NCI-H2081 treated with DMSO at 0.1 percent for 48 hours (cell line): ENCODE measurements at places on chromosomes 1 and 21.

- DNase-seq: no peak
Measured at GRCh38 chr1:175893192-175893591, 149.8 kb upstream of the TNR start.

DNA sequence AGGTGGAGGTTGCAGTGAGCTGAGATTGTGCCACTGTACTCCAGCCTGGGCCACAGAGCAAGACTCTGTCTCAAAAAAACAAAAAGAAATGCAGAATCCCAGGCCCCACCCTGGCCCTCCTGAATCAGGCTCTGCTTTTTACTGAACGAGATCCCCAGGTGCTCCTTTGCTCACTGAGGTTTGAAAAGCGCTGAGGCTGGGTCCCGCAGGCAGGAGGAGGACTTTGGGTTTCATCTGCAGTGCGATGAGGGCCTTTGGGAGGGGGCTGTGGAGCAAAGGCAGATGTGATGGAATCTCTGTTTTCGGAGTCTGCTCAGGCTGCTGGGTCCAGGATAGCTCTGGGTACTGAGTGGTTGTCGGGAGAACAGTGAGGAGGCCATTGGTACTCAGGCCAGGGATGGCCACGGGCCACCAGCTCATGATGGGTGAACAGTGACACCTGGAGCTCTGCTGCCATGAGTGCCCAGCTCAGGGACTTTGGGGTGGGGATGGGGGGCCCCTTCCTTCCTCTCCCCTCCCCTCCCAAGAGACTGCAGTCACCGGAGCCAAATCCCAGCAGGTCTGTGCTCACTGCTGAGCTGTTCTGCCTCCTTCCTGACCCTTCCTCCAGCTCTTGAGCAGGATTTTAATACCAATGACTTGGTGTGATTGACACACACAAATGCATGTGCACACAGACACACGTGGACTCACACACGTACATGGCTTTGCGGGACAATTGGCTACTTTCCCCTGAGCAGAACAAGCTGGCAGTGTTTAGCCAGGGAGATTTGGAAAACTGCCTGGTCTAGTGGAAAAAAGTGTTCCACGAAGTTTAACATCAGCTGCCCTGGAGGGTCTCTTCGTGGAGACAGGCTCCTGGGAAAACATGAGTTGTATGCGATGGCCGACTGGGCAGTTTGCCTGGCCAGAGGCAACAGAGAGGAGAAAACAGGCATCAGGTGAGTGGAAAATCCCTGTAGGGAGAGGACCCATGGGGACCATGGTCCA is 3.6 kb upstream of the DHRS3 start:
- no peak for DNase-seq

- peak; percentile 5 for DNase-seq
Measured at GRCh38 chr21:44702973-44703730, 6.2 kb downstream of the KRTAP10-12 start.

DNA sequence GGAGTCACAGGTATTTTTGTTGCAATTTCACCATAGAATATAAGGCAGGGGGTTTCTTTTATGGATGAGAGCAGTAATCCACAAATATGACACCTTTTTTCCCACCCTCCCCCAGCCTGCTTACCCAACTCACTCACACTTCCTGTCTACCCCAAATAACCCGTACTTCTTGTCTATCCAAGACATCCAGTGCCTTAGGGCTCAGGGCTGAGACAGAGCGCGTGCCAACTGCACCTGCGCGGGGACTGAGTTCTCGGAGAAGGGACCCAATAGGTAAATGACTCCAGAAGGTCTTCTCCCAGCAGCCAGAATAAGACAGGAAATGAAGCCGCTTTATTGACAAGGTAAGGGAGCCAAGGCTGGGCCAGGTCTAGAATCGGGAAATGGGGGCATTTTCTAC is 369.1 kb downstream of the SIPA1L2 start:
- DNase-seq: no peak

DNA sequence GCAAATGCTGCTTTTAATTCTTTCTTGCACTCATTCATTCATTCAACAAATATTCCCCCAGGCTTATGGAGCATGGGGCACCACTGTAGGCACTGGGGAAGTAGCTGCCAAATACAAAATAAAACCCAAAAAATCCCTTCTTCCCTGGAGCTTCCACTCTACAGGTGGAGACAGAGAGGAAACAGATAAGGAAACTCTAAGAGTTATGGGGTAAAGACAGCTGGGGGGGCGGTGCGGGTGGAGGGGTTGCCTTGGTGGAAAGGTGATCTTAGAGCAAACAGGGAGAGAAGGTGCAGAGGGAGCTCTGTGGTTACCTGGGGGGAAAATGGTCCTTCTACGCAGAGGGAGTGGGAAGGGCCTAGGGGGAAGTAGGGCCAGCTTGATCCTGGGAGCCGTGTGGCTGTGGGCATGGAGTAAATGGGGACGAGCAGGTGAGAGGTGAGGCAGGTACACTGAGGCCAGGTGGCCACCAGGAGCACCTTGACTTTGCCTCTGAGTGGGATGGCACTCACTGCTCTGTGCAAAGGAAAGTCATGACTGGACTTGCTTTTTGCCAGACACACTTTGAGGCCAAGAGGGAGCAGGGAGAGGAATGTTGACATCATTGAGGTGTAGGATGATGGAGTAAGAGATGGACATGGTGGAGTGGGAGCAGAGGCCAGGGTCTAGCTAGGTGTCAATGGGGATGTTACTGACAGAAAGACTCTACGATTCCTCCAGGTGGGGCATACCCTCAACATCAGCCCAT is 152.0 kb downstream of the ETS2 start:
- no peak for DNase-seq

DNA sequence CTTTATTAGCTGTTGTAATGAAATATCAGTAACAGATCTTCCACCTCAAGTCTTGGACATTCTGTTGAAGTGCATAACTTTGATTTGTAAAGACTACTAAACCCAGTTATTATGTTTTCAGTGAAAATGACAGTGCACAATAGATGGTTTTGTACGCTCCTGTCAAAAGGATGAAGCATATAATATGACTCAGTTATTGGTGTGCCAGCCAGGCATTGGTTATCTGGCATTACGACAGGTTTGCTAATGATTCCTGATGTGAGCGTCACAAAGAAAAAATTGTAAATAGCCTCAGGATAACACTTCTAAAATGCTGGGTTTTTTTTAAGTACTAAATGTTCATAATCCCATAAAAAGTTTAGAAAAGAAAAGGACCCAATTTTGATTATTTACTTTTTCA is 147.9 kb downstream of the MAGI3 start:
- no peak for DNase-seq

DNA sequence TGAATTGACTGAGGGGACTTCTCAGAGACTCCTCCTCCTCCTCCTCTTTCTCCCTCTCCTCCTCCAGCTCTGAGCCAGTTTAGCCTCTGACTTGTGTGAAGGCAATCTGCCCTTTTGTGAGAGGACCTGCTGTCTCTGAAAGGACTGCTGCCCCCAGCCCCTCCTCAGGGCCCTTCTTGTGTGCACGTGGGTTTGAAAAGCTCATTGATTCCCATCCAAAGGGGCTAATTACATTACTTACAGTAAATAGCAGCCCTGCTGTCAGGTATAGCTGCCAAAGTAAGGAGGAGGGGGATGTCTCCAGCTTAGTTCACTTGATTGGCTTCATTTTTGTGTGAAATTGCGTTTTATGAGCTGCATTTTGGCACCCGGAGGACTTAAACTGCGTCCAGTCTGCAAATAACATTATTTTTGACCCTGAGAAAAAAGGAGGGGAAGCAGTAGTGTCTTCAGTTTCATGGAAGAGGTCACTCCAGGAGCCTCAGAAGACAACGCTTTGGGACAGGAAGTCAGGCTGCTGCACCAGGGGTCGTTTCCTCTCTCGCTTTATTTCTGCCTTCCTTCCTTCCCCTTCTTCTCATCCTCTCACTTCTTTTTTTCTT is 1.8 kb upstream of the LHX9 start:
- DNase-seq: no peak

GRCh38 chr1:28032281-28032680 is 56.1 kb downstream of the EYA3 start:
- no peak for DNase-seq

GRCh38 chr21:40938078-40938477 is 91.1 kb upstream of the DSCAM start:
- no peak for DNase-seq

GRCh38 chr1:82700476-82700875 is 899.7 kb downstream of the ADGRL2 start:
- no peak for DNase-seq

DNA sequence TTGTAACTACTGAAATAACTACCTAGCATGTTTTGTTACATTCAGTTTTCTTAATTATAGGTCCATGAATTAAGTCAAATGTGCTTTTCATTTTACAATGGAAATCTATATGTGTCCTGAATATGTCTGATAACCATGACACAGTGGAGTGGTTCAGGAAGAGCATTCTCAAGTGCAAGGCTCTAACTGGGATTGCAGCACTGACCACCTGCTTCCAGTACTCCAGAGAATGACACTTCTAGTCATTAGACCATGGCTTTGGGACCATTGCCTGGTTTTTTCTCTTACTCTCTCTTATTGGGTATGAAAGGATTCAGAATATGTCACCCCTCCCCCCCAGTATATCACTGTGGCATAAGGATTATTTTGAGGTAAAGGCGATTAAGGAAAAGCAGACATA is 204.9 kb upstream of the CACYBP start:
- no peak for DNase-seq
